Activated T-cell treated with anti-CD3 and anti-CD28 coated beads for 4 hours (primary cell): ENCODE measurements at places on chromosomes 1 and 21.

DNA sequence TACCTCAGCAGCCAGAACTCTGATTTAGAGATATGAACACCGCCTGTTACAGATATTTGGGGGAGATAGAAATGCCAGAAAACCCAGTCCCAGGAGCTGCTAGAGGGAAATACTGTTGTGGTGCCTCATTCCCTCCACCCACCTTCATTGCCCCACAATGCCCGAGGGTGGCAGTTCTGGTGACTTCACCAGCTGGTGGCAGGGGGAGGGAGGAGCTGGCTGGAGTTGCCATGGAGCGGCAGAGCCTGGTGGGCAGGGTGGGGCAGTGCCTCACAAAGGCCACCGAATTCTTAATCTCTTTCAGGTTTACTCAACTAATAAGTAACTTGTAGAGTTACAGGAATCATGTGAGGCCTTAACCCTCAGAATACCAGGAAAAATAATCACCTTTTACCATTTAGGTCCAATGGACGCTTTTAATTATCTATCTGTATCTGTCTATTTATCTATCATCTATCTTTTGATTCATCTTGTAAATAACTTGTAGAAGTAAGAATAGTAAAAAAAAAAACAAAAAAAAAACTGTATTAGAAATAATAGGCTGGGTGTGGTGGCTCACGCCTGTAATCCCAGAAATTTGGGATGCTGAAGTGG is 11.7 kb upstream of the S100A11 start:
- peak; percentile 50 for DNase-seq

GRCh38 chr1:157091186-157091585 is 8.4 kb downstream of the ETV3L start:
- DNase-seq, result no peak

GRCh38 chr1:147046189-147046862 is 108.2 kb downstream of the NBPF12 start:
- no peak for DNase-seq

DNA sequence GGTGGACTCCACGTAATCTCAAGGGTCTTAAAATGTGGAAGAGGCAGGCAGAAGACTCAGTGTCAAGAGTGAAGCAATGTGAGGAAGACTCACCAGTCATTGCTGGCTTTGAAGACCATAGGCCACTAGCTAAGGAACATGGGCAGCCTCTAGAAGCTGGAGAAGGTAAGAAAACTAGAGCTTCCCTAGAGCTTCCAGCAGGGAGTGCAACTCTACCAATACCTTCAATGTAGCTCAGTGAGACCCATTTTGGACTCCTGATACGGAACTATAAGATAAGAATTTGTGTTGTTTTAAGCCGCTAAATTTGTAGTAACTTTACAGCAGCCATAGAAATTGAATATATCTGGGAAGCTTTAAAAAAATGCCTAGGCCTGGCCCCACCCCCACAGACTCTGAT is 18.9 kb downstream of the METTL13 start:
- DNase-seq, result no peak

DNA sequence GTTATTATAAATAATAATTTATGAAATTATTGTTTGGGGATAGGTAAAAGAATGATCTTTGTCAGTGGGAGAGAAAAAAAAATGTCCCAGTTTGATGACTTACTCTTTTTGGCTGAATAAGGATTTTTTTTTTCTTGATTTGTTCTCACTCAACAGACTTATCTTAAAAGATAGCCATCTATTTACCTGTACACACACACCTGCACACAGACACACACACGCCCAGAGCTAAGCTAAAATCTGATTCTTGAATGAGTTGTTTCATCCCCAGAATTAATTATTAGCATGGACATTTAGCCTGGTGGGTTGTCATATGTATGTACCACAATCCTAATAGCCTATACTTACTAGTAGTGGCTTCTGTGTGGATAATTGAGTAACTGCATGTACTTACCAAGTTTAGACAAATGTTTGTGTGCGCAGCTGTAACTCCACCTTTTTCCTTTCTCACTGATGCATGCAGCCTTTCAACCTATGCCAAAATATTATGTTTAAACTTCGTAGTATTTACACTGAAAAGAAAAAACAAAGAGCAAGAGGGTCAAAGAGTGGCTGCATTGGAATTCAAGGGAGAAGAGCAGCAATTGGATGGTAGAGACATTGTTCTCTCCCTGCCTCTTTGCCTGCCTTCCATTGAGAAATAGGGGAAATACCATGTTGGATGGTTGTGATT is 174.3 kb downstream of the ADGRL2 start:
- DNase-seq, result no peak

GRCh38 chr1:19450811-19451515 is 34.4 kb downstream of the CAPZB start:
- DNase-seq, result no peak

DNA sequence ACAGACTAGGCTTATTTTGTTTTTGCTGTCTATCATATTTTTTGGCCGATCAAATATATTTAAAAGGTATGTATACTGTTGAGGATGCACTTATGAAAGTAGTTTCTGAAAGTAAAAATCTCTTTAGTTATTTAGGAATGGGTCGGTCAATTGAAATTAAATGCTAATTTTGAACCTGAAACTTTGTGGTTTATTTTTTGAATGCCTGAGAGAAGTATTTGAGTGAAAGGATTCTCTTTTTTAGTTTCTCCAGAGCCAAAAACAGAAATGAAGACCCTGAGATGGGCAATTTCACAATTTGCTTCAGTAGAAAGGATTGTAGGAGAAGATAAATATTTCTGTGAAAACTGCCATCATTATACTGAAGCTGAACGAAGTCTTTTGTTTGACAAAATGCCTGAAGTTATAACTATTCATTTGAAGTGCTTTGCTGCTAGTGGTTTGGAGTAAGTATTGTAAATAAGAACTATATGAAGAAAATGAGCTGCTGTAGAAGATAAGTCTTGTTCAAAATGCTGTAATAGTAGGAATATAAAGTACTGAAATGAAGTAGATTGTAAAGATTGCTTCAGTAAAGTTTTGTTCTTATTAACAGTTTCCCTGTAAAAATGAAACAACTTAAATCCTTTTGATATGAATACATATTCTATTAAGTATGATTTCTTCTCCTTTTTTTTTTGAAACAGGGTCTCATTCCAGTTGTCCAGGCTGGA is 11.5 kb downstream of the USP1 start:
- DNase-seq, result no peak

- DNase-seq, result no peak
Measured at GRCh38 chr1:173506437-173506836, 29.3 kb downstream of the PRDX6 start.

GRCh38 chr21:29189353-29189752 is 58.9 kb downstream of the MAP3K7CL start:
- no peak for DNase-seq

GRCh38 chr1:110731529-110731928 is 56.8 kb upstream of the KCNA3 start:
- DNase-seq, result no peak

DNA sequence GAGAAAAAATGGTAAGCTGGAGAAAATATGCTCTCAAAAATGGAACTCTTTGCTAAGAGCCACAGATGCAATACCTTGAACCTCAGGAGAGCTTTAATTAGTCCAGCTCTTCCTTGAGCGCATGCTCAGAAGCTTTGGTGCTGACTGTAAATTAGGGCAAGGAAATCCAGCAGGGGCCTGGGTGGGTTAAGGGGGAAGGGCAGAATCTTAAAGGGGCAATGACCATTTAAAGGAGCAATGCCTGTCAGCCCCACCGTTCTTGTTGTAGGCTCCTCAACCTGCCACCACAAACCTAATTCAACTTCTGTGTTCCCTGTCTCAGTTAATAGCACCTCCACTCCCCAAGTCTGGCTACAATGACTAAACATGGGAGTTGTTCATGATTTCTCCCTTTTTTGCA is 6.8 kb upstream of the SLC22A15 start:
- DNase-seq, result no peak

DNA sequence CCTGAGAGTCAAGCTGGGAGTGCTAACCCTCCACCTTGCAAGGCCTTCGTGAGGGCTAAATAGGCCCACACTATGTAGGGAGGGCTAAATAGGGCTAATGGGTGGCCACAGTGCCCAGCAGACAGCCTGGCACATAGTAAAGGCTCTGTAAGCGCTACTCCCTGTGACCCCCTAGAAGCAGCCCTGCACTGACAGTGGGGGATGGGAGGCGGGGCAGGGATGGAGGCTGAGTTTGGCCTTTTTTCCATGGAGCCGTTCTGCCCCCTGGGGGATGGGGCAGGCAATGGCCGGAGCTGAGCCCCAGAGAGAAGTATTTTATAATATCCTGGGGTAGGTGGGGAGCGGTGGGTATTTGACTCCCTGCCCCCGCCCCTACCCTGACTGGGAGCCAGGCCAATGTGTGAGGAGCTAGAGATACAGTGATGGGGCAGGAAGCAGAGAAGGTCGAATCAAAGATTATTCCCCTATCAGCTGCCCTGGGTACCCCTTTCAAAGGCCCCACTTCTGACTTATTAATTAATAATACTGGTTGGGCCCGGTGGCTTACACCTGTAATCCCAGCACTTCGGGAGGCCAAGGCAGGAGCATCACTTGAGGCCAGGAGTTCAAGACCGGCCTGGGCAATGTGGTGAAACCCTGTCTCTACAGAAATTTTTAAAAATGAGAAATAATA is 42.3 kb downstream of the LACTBL1 start:
- DNase-seq, result peak; percentile 3

GRCh38 chr1:15011661-15012060 is 141.9 kb upstream of the TMEM51 start:
- DNase-seq, result no peak

- no peak for DNase-seq
Measured at GRCh38 chr1:56031001-56031400, 548.4 kb downstream of the PLPP3 start.

DNA sequence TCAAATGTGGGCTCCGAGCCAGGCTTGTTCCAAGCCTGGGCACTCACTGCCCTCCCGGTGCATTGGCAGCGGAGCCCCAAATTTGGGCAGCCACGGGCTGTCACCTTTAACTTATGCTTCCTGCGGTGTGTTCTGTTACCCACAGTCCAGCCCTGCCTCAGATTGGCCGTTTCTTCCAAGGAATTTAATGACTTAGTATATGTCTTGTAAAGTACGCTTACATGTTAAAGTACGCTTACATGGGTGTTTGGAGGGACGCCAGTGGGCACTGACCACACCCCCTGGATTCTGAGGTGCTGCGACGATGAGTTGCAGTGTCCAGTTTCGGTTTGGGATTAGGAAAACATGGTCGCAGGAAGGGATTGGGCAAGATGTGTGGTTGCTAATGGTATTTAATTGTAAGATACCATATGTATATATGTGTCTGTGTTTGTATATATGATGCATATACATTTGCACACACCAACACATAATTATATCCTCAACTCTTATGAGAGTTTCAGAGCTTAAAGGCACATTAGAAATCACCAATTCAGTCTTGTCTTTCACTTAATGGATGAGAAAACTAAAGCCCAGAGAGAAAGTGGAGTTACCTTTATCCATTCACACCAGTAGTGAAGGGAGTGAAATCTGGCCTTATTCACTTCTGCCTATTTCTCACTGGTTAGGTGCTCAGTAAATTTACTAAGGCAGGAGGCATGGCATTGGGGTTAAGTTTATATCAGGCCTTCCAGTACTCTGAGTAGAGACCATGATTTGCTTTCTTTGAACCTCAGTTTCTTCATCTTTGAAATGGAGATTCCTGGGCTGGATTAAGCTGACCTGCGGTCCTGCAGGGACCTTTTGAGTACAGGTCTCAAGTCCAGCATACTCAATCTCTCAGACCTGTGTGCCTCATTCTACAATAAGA is 1.0 kb downstream of the SMYD2 start:
- DNase-seq, result no peak
